ENCODE measurements at places on chromosomes 12 and 14.

- DNase-seq: no peak
These were observed 14.2 kb downstream of the HMGA2 start for GRCh38 chr12:65838330-65838976.

- DNase-seq: no peak
These were observed 8.5 kb upstream of the PHETA1 start for GRCh38 chr12:111377440-111377839.

DNA sequence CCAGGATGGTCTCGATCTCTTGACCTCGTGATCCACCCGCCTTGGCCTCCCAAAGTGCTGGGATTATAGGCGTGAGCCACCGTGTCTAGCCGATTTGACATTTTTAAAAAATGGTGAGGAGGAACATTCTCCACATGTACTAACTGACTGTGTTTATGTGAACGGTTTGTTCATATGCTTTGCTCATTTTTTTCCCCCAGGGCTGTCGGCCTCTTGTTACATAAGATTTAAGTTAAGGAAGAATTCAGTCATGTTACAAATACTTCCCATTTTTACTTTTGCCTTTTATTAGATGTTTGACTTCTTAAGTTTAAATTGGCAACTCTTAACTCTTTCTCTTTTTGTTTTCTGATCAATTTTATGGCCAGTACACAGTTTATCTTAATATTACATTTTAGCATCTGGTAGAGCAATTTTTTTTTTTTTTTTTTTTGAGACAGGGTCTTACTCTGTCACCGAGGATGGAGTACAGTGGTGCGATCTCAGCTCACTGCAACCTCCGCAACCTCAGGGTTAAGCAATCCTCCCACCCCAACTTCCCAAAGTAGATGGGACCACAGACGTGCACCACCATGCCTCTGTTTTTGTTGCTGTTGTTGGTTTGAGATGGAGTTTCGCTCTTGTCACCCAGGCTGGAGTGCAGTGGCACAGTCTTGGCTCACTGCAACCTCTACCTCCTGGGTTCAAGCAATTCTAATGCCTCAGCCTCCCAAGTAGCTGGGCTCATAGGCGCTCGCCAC lies 9.6 kb downstream of the GNS start:
- no peak for DNase-seq

- DNase-seq: no peak
These were observed 13.7 kb downstream of the COA8 start for GRCh38 chr14:103576371-103577024.

DNA sequence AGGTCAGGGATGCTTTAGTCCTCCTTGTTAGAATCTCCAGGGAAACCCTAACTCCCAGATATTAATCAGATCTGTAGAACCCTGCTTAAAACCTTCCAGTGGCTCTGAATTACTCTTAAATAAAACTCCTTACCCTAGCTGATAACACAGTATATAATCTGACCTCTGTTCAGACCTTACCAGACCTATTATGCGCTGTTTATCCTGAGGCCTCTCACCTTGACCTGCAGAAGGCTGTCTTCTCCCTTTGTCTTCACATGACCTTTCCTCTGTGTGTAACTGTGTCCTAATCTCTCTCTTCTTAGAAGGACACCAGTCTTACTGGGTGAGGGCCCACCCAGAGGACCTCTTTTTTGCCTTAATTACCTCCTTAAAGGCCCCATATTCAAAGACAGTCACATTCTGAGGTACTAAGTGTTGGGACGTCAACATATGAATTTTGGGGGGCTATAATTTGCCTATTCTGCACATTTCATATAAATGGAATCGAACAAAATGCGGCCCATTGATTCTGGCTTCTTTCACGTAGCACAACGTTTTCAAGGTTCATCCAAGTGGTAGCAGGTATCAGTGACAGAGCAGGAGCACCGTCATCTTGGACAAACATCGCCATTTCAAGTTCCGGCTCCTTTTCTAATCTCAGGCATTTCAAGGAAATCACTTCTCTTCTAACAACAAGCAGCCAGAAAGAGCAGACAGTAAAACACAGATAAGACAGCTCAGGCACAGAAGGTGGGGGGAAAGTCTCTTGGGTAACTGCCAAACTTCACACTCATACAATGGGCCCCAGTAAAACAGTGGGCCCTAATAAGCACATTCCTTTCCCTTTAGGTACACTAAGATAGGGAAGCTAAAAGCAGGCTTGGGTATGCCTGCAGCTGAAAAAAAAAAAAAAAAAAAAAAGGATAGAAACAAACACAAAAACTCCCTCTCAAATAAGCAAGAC lies 200.2 kb upstream of the NUDT4 start:
- no peak for DNase-seq

DNA sequence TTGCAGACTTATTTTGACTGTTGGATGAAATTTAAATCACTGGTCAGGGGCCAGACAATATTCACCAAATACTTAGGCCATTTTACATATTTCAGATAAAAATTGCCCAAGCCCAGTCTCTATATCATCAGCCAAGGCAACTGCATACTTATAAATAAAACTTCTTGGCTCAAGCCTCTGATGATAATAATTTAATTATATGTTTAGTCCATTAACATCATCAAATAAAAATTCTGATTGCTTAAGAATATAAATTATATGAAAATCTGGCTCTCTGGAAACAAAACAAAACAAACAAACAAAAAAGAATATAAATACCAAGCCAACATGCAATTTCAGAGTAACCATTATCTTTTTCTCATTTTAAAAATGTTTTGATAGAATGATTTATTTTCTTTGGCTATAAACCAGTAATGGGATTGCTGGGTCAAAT lies 165.2 kb downstream of the BTG1 start:
- no peak for DNase-seq

DNA sequence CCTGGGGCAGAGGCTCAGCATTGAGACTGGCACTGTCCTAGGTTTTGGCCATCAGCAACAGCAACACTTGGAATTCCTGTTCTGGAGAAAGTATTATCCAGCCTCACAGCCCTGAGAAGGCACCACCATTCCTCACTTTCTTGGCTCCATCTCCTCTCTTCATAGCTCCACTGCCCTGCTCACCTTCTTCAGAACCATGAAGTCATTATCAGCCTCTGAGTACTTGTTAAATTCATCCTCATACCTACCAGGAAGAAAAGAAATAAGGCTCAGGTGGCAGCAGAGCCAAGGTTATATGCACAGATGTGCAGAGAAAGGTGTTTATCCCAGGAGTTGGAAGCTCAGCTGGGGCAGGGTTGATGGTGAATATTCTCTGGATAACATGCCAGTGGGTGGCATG lies 25.4 kb downstream of the KRT76 start:
- no peak for DNase-seq

GRCh38 chr14:24710403-24711112 lies 76.6 kb upstream of the GZMB start:
- peak; percentile 26 for DNase-seq

GRCh38 chr12:64058541-64059265 lies 163.4 kb downstream of the KICS2 start:
- no peak for DNase-seq

DNA sequence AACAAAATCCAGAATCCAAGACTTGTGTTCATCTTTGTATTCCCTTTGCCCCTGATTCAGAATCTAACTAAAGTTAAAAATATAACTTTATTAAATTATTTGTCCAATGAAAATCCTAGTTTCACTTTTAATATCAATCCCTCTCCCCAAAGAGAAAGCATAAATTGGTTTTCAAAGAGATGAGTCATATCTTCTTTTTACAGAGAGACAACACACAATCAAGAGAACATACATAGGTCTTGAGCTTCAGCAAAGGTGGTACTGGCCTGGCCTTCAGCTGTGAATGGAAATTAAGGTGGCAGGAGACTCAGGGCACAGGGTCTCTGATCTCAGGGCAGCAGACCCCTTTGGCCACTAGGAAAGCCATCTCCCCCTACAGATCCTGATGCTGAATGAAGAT lies 4.3 kb upstream of the ASCL1 start:
- no peak for DNase-seq

DNA sequence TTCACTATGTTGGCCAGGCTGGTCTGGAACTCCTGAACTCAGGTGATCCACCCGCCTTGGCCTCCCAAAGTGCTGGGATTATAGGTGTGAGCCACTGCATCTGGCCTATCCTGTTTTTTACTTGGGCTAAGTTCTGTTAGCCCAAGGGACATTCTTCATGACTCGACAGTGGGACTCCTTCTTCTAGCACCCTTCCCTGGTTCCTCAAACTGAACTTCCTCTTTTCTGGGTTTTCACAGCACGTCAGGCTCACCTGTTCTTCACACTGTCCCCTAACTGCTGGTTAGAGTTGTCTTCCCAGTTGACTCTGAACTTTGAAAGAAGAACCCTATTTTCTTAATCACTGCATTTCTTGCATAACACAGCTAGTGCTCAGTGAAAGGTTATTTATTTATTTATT lies 22.5 kb downstream of the CABP1 start:
- no peak for DNase-seq

DNA sequence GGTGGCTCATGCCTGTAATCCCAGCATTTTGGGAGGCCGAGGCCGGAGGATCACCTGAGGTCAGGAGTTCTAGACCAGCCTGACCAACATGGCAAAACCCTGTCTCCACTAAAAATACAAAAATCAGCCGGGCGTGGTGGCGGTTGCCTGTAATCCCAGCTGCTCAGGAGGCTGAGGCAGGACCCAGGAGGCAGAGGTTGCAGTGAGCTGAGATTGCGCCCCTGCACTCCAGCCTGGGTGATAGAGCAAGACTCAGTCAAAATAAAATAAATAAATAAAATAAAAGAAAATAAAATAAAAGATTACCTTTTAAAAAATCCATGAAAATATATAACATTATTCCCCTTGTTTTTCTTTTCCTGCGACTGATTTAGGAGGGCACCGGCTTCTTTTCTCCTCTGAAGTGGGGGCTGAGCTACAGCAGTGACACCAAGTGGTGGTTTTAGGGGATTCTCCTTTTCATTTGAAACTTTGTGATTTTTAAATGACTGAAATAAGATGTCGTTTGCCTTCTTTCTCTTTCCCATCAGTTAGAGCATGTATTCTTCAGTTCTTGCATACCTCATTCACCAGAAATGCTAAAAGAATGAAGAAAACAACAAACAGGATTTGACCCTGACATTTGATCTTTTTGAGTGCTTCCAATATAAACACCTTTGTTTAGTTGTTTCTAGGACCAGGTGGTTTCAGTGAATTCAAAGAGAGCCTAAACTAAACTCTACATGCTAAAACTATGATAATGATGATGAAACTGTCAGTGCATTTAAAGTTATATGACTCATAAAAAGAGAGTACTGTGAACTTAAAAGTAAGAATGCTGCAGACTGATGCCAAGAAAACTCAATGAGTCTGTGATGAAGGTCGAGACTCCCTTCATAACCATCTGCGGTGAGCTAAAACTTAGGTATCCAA lies 22.6 kb upstream of the PKP2 start:
- no peak for DNase-seq

- no peak for DNase-seq
These were observed 38.3 kb upstream of the TMTC2 start for GRCh38 chr12:82648259-82648909.

DNA sequence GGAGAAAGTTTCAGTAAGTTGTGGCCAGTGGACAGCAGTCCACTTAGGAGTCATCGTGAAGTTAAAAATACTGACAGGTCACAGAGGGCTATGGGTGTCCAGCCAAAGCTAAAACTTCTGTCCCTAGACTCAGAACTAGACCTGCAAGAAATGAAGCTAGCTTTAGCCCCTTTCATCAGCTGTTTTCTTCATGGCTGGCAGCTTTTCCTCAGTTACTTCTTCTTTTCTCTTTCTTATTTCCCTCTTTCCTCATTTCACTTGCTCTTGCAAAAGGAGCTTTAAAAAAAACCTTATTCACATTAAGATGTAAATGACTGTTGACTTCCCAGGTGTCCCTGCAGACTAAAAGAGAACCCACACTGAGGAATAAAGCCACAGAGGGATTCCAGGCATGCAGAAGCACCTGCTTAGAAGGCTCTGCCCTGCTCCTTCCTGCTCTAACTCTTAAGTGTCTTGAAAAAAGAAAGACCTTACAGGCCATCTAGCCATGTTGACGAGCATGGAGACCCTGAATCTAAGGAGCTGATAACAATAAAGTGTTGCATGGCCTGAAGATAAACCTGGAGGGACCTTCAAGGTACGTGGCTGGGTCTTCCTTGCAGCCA lies 69.7 kb upstream of the CCND2 start:
- DNase-seq: no peak

All from stimulated activated CD8-positive, alpha-beta memory T cell treated with anti-CD3 and anti-CD28 coated beads, Interleukin-2, amount 100 ng/mL, for 1 hour (primary cell).